ENCODE measurements at places on chromosomes 2 and 18. TPM values are rescaled to one million over a fixed set of nuclear protein-coding genes. Genes with fewer than 3 reads are reported as not detected.

- no peaks in the 10 kb centered on the region for H3K27me3 ChIP-seq
Measured at GRCh38 chr2:7012141-7012764, 95.0 kb downstream of the RNF144A start.

DNA sequence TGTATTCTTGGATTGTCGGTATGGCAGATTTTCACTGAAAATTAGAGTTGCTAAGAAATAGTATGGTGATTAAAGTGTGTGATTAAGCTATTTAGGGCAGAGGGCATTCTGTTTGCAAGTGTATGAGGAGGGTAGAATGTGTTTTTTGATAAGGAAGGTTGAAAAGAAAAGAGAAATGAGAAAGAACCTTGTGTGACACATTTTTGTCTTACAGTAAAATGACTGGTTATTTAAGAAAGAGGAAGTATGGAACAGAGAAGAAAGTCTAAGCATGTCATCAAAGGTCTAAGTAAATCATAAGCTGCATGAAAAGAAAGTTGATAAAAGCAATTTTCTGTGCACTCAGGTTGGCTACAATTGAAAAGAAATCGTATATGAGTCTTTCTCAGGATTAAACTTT, 5.2 kb upstream of the RSAD2 start:
- H3K4me3 ChIP-seq, result no peak overlapping the region
- no peak for DNase-seq
- H3K27me3 ChIP-seq, result peaks cover 41% of the 10 kb centered on the region
- H3K36me3 ChIP-seq, result peaks cover 4% of the 10 kb centered on the region

GRCh38 chr2:11907190-11907589, 160.8 kb downstream of the LPIN1 start:
- no peaks in the 10 kb centered on the region for H3K4me1 ChIP-seq
- no peaks in the 10 kb centered on the region for H3K36me3 ChIP-seq
- DNase-seq, result no peak
- no peak overlapping the region for H3K4me3 ChIP-seq
- no peak overlapping the region for H3K27ac ChIP-seq
- peaks cover 9% of the 10 kb centered on the region for H3K27me3 ChIP-seq

- no peaks in the 10 kb centered on the region for H3K36me3 ChIP-seq
- no peak overlapping the region for H3K27ac ChIP-seq
- no peak for DNase-seq
- no peak overlapping the region for H3K4me3 ChIP-seq
- H3K4me1 ChIP-seq, result no peaks in the 10 kb centered on the region
Measured at GRCh38 chr2:71306762-71307161, 24.8 kb upstream of the ZNF638 start.

DNA sequence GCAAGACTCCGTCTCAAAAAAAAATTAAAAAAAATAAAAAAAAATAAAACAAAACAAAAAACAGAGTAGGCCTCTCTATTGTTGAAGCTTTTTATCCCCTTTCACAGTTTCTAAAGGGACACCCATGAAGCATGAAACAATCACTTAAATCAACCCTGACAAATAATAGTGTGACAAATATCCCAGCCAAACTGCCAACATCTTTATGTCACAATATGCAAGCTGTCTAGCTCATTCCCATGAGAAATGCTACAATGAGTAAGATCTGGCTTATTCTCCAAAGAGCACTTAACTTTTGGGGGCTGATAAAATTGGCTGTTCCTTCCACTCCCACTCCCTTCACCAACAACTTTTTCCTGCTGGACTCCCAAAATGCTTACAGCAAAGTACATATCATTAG, 21.7 kb upstream of the ABCA12 start:
- no peak for DNase-seq
- H3K27me3 ChIP-seq, result no peaks in the 10 kb centered on the region
- H3K4me1 ChIP-seq, result no peaks in the 10 kb centered on the region
- peaks cover 2% of the 10 kb centered on the region for H3K36me3 ChIP-seq

DNA sequence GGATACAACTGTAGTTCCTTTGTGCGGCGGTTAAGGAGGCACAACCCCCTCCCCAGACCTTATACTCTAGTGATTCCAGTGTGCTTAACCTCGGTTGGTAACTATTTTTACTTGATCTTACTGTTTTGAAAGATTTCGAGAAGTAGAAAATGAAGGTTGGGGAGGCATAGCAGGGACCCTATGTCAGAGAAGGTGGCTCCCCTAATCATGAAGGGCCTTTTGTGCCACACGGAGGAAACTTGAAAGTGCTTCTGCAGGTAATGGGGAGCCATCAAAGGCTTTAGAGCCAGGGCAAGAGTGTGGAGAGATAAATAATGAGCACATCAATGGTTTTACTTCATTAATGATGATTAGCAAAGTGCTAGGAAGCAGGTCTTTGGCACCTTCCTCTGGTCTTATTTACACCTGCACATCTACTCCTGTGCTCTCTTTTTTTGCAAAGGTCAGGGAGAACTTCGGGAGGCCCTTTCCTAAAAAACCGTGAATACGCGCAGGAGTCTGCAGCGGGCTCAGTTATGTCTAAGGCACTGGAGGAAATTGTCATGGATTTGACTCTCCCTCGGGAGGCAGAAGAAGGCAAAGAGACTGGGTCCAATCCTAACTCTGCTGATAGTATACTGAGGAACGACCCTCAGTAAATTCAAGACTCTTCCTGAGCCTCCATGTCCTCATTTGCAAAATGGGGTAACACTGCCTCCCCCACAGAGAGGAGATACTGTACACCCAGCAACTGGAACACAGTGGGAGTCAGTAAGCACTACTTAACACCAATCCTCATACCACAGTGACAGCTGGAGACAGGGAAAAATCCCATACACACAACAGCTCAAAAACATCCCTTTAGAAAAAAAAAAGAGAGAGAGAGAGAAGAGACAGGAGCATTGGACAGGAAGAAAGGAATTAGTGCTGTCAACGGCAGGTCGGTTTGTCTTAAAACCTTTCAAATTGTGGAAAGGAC, 81.6 kb downstream of the DDX1 start:
- no peaks in the 10 kb centered on the region for H3K27me3 ChIP-seq
- no peaks in the 10 kb centered on the region for H3K36me3 ChIP-seq
- peak overlapping the region; percentile 96 for H3K27ac ChIP-seq
- H3K4me3 ChIP-seq, result no peak overlapping the region
- peaks cover 57% of the 10 kb centered on the region for H3K4me1 ChIP-seq
- no peak for DNase-seq

DNA sequence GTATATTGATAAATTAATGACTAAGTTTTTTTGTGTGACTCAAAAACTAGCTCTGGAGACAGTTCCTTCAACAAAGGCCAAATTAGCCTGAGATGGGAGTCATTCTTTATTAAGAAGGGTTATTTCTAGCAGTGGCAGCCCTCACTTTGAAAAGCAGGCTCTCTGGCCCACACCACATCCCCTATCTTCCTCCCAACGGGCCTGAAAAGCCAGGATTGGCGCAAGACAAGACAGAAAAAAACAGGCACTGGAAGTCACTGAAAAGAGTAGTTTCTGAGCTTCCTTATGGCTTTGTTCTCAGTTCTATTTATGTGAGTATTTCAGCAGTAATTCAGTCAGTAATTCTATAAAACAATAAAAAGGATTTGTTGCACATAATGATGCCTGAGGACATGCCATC, 149.0 kb downstream of the LAMA3 start:
- H3K27ac ChIP-seq, result no peak overlapping the region
- DNase-seq, result no peak
- no peaks in the 10 kb centered on the region for H3K27me3 ChIP-seq
- no peaks in the 10 kb centered on the region for H3K4me1 ChIP-seq
- no peak overlapping the region for H3K4me3 ChIP-seq
- peaks cover 2% of the 10 kb centered on the region for H3K36me3 ChIP-seq

DNA sequence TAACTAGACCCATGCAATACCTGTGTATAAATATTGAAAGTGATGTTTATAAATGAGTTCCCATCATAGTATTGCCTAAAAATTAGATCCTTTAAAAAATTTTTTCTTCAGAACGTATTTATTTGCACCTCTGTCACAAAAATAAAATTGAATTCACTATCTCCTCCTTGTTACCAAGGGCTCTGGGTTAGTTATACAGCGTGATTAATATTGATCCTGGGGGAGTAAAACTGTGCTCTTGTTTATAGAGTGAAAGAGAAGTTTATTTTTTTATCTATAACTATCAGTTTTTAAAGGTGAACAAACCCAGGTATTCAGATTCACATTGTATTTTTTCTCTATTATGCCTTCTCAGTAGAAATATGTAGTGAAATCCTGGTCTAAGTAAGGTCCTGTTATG, 458.5 kb downstream of the CPS1 start:
- no peaks in the 10 kb centered on the region for H3K4me1 ChIP-seq
- DNase-seq, result no peak
- no peaks in the 10 kb centered on the region for H3K36me3 ChIP-seq
- H3K4me3 ChIP-seq, result no peak overlapping the region
- no peak overlapping the region for H3K27ac ChIP-seq

DNA sequence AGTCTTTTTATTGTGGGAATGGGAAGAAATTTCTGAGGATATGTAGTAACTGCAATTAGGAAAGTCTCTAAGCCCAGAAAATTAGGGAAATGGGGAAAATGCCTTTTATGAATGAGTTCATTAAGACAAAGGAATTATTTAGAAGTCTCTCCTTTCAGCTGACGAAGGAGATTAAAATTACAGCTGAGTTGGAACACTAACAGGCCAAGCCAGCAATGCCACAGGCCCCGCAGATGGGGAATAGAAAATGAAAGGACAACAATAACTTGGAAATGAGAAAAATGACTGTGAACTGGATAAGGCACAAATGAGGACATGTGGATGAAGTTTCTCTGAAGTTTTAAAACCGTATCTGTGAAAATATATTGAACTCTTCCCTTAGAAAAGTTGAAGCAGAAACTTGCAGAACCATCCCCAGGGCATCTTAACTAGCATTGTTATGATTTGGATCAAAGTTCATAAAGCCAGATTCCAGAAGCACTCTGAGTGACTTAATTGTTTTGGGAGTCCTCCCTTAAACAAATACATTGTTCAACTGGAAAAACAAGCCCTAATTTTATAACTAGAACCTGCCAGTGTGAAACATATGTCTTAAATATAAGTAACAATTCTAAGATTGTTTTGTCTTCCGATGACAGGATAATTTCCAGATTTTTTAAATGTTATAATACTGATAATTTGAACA, 51.3 kb downstream of the C2orf76 start:
- no peaks in the 10 kb centered on the region for H3K27me3 ChIP-seq
- H3K36me3 ChIP-seq, result peaks cover 5% of the 10 kb centered on the region
- DNase-seq, result no peak
- H3K4me3 ChIP-seq, result no peak overlapping the region

- no peak for DNase-seq
- no peaks in the 10 kb centered on the region for H3K36me3 ChIP-seq
- H3K27ac ChIP-seq, result no peak overlapping the region
Measured at GRCh38 chr2:12617366-12617765, 99.4 kb upstream of the TRIB2 start.

GRCh38 chr2:16429431-16430145, 236.0 kb downstream of the CYRIA start:
- H3K4me3 ChIP-seq, result no peak overlapping the region
- H3K27ac ChIP-seq, result no peak overlapping the region

GRCh38 chr2:191304939-191305875, 60.0 kb downstream of the MYO1B start:
- H3K4me1 ChIP-seq, result peaks cover 21% of the 10 kb centered on the region
- no peaks in the 10 kb centered on the region for H3K27me3 ChIP-seq
- H3K36me3 ChIP-seq, result peaks cover 8% of the 10 kb centered on the region
- no peak overlapping the region for H3K4me3 ChIP-seq
- no peak for DNase-seq

GRCh38 chr18:37254236-37254754, 311.3 kb downstream of the CELF4 start:
- peaks cover 5% of the 10 kb centered on the region for H3K4me1 ChIP-seq
- peaks cover 73% of the 10 kb centered on the region for H3K27me3 ChIP-seq
- no peaks in the 10 kb centered on the region for H3K36me3 ChIP-seq
- DNase-seq, result no peak

- peaks cover 8% of the 10 kb centered on the region for H3K4me1 ChIP-seq
- H3K36me3 ChIP-seq, result no peaks in the 10 kb centered on the region
- H3K27me3 ChIP-seq, result no peaks in the 10 kb centered on the region
- H3K27ac ChIP-seq, result no peak overlapping the region
Measured at GRCh38 chr2:28216331-28216730, 176.3 kb upstream of the FOSL2 start.

- H3K36me3 ChIP-seq, result no peaks in the 10 kb centered on the region
- H3K4me3 ChIP-seq, result no peak overlapping the region
- no peak overlapping the region for H3K27ac ChIP-seq
Measured at GRCh38 chr2:85151026-85151425, 17.8 kb downstream of the TCF7L1 start.

- H3K27ac ChIP-seq, result no peak overlapping the region
- no peak overlapping the region for H3K4me3 ChIP-seq
- DNase-seq, result no peak
- H3K4me1 ChIP-seq, result peaks cover 9% of the 10 kb centered on the region
Measured at GRCh38 chr18:36419188-36419899, 121.8 kb downstream of the FHOD3 start.

- DNase-seq, result no peak
- H3K27me3 ChIP-seq, result peaks cover 4% of the 10 kb centered on the region
- H3K36me3 ChIP-seq, result peaks cover 5% of the 10 kb centered on the region
- H3K4me3 ChIP-seq, result no peak overlapping the region
Measured at GRCh38 chr18:62585274-62586150, 62.7 kb downstream of the ZCCHC2 start.

DNA sequence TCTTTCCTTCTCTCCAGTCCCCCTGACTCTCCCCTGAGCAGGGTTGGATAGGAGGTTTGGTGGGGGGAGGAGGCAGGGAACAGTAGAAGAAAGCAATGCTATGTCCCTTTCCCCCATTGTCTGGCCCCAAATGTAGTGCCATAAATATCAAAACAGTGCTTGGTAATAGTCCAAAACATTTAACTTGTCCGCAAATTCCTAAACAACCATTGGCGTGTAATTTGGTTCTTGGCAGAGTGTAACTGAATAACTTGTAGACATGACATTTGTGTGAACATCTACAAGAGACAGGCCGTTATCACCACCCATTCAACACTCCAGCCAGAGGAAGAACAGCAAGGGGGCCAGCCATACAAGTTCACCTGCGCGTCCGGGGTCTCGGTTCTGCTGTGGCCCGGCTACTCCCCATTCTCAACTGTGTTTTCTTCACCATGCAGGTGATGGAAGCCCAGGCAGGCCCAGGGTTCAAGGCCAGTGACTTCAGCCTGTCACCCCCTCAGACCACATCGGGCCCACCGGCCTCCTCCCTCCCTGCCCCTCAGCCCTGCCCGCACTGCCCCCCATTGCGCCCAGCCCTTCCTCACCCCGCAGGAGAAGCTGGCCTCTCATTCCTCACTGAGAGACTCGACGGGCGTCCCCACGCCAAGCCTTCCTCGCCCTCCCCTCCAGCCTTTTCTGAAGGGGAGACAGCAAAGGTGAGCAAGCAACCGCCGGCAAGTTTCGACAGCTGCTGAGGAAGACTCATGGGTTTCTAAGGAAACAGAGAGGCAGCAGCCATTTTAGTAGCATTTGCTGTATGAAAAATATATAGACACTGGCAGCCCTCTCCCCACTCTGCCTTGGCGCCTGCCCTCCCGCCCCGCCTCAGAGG, 699 bp upstream of the RAPGEF4 start:
- H3K4me3 ChIP-seq, result peak overlapping the region; percentile 63
- H3K27me3 ChIP-seq, result peaks cover 33% of the 10 kb centered on the region
- peak overlapping the region; percentile 78 for H3K27ac ChIP-seq
- H3K4me1 ChIP-seq, result peaks cover 13% of the 10 kb centered on the region
- no peak for DNase-seq

VWA3B gene
- not detected for total RNA-seq

BUB1 gene
- 21.2 TPM for total RNA-seq

MAB21L4 gene
- 2.4 TPM for total RNA-seq

HTR2B gene
- total RNA-seq, result 3.4 TPM

INPP4A gene
- 40.7 TPM for total RNA-seq

TXNDC2 gene
- 0.29 TPM for total RNA-seq

RNF152 gene
- 28.6 TPM for total RNA-seq

PRKAG3 gene
- 2.9 TPM for total RNA-seq

NAPG gene
- 27.2 TPM for total RNA-seq

CCL20 gene
- total RNA-seq, result 0.36 TPM

Data from mesothelial cell of epicardium (in vitro differentiated cells).